ENCODE measurements at places on chromosomes 12 and 14. TPM values are rescaled to one million over a fixed set of nuclear protein-coding genes. Genes with fewer than 3 reads are reported as not detected.

DNA sequence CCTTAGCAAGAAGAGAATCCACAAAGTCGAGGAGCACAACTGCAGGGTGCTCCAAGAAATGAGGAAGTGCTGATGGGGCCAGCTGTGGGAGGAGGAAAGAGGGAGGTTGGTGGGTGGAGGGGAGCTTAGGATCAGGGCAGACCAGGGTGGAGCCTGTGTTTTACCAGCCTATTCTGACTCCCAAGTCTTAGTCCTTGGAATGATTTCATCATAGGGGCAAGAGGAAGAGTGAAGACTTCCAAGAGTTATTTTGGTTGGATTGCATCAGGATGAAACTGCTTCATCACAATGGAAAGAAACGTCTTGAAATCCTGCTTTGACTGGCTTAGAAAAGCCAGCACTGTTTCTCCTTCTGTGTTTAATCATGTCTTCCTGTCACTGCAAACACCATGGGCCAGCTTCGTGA lies 194.0 kb downstream of the DPF3 start:
- DNase-seq = peak; percentile 67

The SIX6 gene
- total RNA-seq = 0.32 TPM

The LRP6 gene
- total RNA-seq = 11.8 TPM

The KRT3 gene
- total RNA-seq = not detected

- no peak for DNase-seq
Observed at GRCh38 chr14:103273745-103274615, 60.1 kb upstream of the EIF5 start.

DNA sequence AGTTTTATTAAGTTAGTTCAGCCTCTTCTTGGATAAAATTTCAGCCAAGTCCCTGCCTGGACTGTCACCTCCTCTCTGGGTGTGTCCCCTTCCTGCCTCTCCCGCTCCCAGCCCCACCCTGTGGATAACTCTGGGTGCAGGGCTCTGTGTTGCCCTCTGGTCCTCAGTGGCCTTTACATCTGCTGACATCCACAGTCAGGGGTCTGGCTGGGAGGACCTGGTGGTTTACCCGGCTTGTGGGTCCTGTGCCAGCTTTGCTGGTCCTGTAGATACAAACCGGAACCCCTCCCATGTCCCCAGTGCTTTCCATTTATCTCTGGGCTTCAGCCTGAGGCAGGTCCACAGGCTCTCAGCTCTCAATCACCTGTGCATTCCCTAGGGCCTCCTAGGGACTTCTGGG lies 28.9 kb upstream of the PLEKHG3 start:
- DNase-seq = no peak

GRCh38 chr14:99991331-99991730 lies 73.9 kb upstream of the EVL start:
- no peak for DNase-seq

The GLRX5 gene
- total RNA-seq = 83.2 TPM

All from gastrocnemius medialis (tissue), 4 donors.